ENCODE measurements at places on chromosomes 3 and 15.

DNA sequence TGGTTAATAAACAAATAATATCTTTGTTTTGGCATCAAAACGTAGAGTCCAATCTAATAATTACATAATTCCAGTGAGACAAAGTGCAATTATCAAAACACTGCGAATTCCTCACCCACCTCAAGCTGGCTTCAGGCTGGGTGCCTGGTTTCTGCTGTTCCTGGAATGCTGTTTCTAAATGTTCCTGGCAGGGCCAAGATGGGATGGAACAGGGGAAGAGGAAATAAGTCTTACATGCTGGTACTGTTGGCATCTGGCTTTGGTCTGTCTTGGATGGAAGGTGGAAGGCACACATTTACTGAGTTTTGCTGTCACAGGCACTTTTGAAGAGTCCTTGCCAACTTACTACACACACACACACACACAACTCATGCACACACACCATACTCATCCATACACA lies 101.9 kb upstream of the SLCO3A1 start:
- no peak for DNase-seq

- DNase-seq, result no peak
These were observed 18.1 kb upstream of the AGBL1 start for GRCh38 chr15:86061581-86061980.

GRCh38 chr3:53712817-53713388 lies 133.3 kb downstream of the CHDH start:
- no peak for DNase-seq

DNA sequence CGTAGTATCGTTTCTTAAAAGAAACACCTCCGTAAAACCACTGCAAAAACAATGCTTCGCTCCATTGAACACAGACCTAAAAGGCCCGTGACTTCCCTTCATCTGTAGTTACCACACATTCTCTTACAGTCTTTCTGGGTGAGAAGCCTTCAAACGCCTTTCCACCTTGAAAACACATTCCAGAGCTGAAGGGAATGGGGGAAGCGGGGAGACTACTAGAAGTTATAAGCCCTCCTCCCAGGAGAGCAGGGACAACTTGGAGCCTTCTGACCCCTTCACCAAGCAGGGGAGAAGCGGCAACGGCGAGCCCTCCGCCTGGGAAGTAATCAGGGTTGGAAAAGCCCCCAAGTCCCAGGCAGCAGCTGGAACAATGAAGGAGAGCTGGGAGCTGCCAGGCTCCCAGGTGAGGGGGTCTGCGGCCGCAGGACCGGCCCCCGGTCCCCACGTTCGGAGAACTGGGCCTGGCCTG lies 461 bp downstream of the SECISBP2L start:
- no peak for DNase-seq

- no peak for DNase-seq
These were observed 9.3 kb downstream of the COLQ start for GRCh38 chr3:15512166-15512565.

- DNase-seq, result no peak
These were observed 49.8 kb upstream of the SGO1 start for GRCh38 chr3:20235796-20236195.

GRCh38 chr3:157574531-157574930 lies 71.3 kb upstream of the VEPH1 start:
- DNase-seq, result no peak

DNA sequence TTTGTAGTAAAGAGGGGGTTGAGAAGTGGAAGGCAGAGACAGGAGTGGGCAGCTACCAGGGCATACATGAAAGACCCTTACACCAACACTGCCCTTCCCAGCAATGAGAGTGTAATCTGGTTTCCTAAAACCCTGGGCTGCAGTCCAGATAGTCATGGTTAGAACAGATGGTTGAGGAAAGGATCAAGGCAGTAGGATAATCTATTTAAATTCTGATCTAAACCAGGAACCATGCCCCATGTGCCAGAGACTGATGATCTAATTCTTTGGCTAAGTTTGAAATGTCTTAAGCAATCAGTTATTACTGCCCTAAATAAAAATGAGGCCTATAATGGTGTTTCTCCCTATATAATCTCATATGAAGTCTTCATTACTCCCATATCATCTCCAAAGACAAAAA lies 59.6 kb downstream of the PRTG start:
- no peak for DNase-seq
